Stimulated activated CD4-positive, alpha-beta T cell treated with anti-CD3 and anti-CD28 coated beads, TNF-alpha, amount 100 ng/mL, for 1 hour (primary cell): ENCODE measurements at places on chromosomes 12 and 14.

DNA sequence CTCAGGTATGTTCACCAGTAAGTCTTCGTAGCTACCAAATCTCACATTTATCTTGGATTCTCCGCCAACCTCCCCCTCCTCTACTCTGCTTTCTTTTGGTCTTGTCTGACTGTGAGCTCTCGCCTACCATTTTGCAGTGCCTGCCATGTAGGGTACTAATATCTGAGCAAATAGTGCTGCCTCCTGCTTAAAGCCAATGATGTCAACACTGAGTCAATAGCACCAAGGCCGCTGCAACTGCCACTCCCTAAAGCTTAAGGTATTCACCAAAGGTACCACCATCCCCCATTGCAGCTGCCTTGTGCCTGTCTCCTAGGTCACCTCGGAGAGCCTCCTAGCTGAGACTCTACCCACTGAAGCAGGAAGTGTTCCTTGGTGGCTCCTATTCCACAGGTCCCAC, 114.8 kb upstream of the FUT8 start:
- DNase-seq, result no peak

GRCh38 chr14:38065106-38065762, 142.5 kb upstream of the SSTR1 start:
- DNase-seq, result no peak

- DNase-seq, result no peak
These were observed 20.8 kb downstream of the SNRNP35 start for GRCh38 chr12:123478762-123479161.

DNA sequence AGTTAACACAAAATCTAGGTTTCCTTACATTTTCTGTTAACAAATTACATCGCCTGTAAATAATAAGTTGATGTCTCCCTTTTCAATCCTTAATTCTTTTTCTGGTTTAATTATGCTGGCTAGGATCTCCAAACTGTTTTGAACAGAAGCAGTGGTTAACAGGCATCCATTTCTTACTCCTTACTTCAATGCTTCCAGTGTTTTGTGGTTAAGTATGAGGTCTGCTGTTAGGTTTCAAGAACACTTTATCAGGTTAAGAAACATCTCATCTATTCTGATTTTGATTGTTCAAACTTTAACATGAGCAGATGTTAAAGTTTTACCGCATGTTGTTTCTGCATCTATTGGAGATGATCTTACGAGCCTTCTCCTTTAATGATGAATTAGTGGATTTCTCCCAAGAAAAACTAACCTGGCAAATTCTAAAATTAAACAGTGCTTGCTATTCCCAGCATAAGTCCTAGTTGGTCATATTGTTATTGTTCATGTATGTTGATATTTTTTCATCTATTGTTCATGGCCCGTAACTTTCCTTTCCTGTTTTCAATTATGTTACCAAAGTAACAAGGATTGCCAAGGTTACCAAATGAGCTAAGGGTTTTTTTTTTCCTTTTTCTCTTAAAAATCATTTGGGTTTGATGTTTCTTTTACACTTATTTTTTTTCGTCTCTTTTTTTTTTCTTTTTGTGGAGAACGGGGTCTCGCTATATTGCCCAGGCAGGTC, 33.4 kb downstream of the POLE start:
- no peak for DNase-seq

DNA sequence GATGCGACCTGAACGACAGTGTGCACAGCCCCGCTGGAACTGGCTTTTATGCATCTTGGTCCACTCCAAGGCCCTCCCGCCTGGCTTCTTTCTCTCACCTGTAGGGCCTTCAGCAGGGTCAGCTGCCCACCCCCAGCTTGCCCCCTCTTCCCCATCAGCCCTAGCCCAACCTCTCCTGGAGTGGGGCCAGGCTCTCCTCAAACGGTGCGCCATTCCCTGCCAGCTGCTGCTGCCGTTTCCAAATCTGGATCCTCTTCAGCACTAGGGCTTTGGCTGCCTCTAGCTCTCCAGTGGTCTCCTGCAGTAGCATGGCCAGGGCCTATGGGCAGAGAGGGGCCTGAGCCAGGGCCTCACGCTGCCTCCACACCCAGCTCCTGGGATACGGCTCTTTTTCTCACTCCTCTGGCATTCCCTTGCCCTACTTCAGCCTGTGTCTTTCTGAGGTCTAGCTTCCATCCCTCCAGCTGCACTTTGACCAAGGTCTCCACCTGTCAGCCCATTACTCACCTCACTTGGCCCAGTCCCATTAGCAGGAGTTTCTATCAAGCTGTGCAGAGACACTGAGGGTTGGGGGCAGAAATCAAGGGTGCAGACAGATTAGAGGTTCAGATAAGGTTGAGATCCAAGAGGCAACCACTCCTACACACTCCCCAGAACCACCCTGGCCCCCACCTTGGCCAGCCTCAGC, 5.0 kb downstream of the STAT6 start:
- DNase-seq, result no peak

GRCh38 chr12:30813525-30814294, 59.0 kb upstream of the CAPRIN2 start:
- no peak for DNase-seq

GRCh38 chr14:44662250-44662891, 155.3 kb upstream of the FSCB start:
- DNase-seq, result no peak

GRCh38 chr14:59588101-59588500, 11.5 kb upstream of the CCDC175 start:
- DNase-seq, result no peak

DNA sequence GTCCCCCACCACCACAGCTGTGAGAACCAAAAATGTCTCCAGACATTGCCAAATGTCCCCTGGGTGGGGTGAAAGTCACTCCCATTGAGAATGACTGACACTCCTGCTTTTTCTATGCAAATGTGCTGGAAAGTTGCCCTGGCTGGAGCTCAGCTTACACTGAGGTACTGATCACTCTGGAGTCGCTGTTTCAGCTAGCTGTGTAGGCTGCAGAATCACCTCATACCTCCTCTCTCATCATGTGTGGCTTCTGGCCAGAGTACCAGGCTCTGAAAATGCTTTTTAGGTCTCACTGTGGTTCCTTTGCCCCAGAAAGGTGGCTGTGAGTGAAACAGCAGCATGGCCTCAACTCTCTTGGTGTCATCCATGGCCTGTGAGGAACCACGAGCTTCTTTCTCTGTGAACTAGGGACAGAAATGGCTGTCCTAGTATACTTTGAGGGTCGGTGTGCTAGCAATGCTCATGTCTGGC, 414.4 kb downstream of the DPF3 start:
- no peak for DNase-seq

- no peak for DNase-seq
These were observed 6.5 kb downstream of the TMEM119 start for GRCh38 chr12:108591267-108591980.

GRCh38 chr12:123233505-123234308, 471 bp downstream of the MTRFR start:
- DNase-seq, result no peak

DNA sequence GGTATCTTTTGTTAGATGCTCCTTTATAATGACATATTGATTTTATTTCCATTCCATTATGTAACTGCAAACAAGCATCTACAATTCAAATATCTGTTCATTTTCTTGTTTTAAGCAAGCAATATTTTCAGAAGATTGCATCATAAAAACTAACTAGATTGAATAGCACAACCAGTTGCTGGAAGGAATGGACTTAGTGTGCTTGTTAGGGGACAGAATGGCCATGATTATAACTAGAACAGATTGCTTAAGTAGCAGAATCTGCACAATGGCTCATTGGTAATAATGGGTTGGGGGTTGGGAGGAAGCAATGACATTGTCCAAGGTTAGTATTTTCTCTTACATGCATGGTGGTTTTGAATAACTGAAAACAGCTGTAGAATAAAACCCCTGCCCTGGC, 939.5 kb downstream of the SLC16A7 start:
- no peak for DNase-seq

GRCh38 chr14:63773504-63773903, 45.6 kb upstream of the SGPP1 start:
- DNase-seq, result no peak

- no peak for DNase-seq
These were observed 310.7 kb downstream of the AEBP2 start for GRCh38 chr12:19749906-19750574.

- DNase-seq, result no peak
These were observed at the start of gene PTMS for GRCh38 chr12:6765634-6766581. PTMS (plus strand) TSS chr12:6766363; CDS start chr12:6766706, 343 bp downstream.

- DNase-seq, result no peak
These were observed 1.1 kb upstream of the RMST start for GRCh38 chr12:97461553-97461952.

- no peak for DNase-seq
These were observed 213.5 kb upstream of the KRR1 start for GRCh38 chr12:75724928-75725312.

- DNase-seq, result no peak
These were observed 794.3 kb upstream of the NOVA1 start for GRCh38 chr14:27392153-27392552.

- DNase-seq, result no peak
These were observed 59.9 kb downstream of the TTLL5 start for GRCh38 chr14:75720842-75721498.

DNA sequence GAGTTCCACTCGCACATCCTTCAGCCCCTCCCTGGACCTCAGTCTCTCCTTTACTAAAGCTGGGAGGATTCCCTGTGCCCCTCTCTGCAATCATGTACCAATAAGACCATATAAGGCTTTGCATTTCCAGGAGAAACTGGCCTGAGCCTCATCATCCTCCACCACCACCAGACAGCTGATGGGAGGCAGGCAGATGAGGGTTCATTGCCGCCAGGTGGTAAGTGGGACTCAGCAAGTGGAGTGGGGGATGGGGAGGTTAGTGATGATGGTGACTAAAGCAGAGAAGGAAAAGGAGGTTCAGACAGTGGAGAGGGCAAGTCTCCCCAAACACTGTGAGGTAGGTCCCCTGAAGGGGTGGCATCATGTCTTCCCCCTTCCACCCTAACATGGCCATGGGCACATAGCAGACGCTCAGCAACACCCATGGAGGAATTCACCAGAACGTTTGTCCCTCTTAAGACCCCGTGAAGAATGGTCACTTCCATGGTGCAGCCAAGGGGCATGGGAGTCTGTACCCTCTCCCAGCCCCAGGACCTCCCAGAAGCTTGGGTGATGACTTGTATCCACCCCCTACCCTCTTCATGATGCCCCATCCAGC, 4.5 kb upstream of the TNFRSF1A start:
- no peak for DNase-seq

DNA sequence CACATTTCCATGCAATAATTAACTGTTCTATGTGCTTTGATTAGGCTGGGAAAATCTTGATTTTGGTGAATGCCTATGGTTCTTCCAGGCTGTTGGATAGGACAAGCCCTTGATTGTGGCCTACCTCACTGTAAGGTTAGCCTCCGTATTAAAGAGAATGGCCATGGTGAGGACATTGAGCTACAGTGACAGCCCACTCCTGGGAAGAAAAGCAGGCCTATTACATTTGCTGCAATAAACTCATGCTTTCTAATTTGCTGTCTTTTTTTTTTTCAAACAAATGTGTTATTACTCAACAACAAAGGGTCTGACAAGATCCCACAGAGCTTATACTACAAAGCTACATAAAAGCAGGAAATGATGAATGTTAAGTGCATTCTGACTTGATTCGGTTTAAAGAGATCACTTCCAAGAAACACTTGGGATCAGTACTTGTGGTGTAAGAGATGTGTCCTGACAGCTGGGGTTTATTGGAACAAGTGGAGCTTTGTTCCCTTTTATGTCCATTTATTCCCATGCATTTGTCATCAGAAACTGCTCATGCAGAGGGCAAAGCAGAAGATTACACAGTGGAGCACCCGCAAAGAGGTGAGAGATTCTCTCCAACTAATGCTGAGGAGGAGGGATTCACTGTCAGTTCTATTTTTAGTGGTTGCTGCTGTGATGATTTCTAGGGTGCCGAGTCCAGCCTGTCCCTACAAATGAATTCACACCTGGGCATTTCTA, 29.1 kb upstream of the KCNK10 start:
- no peak for DNase-seq

DNA sequence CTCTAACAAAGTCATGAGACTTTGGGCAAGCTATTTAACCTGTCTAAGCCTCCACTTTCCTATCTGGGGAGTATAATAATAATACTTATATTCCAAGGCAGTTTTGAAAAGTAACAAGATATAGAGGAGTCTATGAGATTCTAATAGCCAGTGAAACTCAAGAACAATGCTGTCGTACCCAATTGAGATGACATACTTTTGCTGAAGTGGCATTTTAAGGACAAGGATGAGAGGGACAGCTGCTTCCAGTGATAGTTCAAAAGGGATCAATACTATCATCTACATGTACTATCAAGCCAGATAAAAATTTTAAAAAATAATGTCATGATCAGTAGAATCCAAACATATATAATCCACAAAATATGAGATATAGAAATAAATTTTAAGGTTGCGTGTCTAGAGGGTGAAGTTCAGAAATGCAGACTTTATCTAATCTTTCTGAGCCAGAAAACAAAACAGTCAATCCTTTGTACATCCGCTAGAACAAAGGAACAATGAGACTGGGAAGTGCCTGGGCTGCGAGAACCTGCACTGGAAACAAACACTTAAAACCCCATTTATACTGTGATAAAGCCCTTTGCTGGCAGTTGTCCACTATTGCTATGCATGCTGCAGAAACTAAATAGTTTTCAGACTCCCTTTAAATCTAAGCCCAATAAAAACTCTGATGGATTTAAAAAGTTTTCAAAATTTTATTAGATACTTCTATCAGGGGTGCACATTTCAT, 38.6 kb downstream of the PTPRB start:
- DNase-seq, result no peak

GRCh38 chr12:89427508-89428156, 75.3 kb upstream of the DUSP6 start:
- no peak for DNase-seq

DNA sequence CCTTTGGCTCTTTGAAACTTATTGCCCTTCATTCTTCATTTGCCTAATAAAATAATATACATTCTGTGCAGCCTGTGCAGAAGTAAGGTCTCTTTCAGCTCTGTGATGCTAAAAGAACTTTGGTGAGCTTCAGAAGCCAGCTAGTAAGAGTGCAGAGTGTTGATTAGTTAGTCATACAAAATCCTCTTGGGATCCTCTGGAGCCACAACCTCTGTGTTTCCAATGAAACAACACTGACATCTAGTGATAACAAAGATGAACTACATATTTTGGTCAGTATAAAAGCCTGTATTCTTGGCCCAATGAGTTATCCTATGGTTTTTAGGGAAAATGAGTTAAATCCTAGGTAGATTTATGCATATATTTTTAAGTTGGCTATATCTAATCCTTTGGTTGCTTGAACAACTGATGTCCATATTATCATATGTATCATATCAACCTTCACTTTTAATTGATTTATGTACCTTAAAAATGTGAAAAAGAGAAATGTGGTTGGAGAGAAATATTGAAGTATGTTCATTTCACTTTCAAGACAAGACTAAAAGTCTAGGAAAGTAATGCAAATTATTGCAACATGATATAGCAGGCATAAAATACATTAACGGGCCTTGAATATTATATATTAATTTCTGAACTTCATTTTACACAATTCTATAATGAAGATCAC, 158.4 kb downstream of the KLHL28 start:
- no peak for DNase-seq

- no peak for DNase-seq
These were observed 136.6 kb upstream of the NEDD1 start for GRCh38 chr12:96770219-96771102.

GRCh38 chr14:81990312-81990761, 456.7 kb upstream of the SEL1L start:
- DNase-seq, result no peak
